Fibroblast of villous mesenchyme (primary cell): ENCODE measurements at places on chromosomes 1 and 21.

DNA sequence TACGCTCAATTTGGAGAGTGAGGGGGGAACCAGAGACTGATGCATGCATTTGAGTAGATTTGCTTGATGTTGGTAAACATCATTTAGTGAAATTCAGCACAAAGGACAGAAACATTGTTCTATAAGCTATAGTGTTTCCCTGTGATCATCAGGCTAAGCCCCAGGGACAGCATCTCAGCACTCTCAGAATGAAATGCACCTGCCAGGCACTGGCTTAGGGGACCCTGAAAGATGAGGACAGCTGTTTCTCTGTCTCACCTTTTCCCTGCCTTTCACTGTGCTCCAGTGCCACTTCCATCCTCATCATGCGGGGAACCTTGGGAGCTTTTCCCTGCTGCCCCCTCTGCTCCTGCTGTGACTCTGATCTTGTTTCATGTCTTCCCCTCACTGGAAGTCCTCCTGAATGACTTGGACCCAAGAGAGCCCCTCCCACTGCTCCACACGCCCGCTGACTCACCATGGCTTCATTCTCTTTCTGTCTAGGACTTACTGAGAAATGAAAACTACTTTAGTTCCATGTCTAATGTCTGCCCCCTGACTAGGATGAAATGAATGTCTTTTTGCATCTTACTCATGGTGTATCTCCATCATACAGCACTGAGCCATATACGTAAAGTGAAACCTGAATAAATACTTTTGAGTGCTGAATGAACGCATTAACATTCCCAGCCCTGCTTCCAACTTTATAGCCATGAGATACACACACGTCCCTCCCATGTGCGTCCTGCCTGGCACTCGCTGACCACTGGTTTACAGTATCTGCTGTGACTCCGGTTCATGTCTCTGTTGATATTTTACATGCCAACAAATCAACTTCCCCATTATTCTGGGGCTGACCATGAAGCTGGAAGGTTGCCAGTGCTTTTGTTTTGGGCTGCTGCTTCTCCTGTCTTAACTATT, 182.0 kb downstream of the PCP4 start:
- no peak for DNase-seq

DNA sequence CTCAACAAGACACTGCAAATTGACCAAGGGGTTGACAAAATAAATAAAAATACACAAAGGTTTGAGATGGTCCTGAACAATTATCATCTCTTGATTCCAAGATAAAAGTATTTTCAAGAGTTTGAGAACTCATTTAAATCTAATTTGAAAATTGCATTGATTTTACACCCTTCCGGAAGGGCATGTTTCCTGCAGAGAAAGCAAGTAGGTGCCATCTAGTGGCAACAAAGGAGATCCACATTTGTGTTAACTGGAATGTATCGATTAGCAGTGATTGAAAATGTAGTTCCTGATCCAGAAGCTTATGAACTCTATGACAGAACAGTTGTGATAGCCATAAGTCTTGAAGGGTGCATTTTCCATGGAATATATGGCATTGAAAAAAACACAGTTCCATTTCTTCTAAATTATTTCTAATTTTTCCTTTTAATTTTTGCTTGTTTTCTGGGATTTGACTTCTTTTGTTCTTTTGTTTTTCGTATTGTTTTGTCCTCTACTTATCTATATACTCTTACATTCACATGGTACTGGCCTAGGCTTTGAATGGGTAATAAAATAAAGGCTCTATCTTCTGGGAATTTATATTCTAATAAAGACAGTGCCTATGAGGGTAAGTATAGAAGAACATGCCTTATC, 143.7 kb downstream of the DNM3 start:
- DNase-seq, result peak; percentile 49

- DNase-seq, result no peak
Measured at GRCh38 chr1:42801832-42802473, 15.0 kb upstream of the ERMAP start.

GRCh38 chr1:47624531-47624930, 186.7 kb downstream of the FOXD2 start:
- DNase-seq, result no peak

GRCh38 chr1:151809290-151809984, 4.2 kb upstream of the LINGO4 start:
- no peak for DNase-seq

DNA sequence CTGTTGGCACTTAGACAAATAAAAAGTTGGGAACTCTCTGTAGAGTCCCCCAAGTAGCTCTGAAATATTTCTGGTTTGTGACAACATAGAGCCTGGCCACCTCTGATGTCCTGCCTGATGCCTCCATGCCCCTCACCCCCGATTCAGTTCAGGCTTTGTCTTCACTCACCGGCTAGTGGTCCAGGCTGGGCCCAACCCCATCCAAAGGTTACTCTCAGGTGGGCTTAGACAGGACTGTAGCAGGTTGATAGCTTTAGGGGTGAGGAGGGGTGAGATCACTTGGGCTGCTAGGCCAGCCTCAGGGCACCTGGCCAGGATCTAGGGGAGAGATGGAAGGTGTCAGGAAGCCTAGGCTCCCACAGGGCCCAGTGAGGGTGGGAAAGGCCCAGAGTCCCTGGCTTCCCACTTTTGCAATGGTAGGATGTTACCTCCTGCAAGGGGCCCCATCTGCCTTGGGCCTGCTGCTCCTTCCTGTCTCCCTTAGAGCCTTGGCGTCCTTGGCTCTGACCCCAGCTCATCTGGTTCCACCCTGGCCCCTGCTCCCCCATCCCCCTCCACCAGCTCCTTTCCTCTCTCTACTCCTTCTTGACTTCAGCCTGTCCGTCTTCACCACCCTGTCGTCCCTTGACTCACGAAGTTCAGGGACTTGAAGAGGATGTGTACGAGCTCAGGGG, 6.7 kb downstream of the EPS8L3 start:
- no peak for DNase-seq

DNA sequence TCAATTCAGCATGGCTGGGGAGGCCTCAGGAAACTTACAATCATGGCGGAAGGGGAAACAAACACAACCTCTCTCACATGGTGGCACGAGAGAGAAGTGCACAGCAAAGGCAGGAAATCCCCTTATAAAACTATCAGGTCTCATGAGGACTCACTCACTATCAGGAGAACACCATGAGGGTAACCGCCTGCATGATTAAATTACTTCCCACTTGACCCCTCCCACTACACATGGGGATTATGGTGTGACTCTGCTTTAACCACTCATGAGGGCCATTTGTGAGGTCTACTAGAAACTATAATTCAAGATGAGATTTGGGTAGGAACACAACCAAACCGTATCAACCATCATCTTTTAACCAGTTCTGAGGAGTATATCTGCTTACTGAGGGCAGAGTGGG, 387.4 kb upstream of the NFIA start:
- no peak for DNase-seq

DNA sequence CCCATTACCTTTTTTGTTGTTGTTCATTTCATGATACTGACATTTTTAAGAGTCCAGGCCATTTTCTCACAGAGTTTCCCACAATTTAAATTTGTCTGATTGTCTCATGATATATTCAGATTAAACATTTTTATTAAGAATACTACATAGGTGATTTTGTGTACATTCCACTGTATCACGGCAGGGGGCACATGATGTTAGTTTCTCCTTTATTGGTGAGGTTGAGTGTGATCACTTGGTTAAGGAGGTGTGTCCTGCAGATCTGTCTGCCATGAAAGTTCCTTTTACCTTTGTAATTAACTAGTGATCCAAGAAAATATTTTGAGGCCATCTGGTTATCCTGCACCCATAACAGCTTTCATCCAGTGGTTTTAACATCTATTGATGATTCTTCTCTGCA, 11.8 kb downstream of the RTCA start:
- DNase-seq, result no peak

DNA sequence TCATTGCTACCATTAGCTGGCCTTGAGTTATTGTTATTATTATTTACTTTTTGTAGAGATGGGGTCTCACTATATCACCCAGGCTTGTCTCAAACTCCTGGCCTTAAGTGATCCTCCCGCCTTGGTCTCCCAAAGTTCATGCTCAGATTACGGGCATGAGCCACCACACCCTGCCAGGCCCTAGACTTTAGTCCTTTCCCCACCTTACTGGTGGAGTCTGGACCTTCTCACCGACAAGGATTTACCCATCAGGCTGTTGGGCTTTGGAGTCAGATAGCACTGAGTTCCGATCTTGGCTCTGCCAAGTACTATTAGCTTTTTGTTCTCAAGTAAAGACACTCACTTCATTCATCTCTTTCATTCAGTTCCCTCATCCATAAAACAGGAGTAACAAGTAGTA, 17.2 kb downstream of the CNR2 start:
- DNase-seq, result no peak

GRCh38 chr1:228744356-228744755, 9.1 kb downstream of the RHOU start:
- no peak for DNase-seq

DNA sequence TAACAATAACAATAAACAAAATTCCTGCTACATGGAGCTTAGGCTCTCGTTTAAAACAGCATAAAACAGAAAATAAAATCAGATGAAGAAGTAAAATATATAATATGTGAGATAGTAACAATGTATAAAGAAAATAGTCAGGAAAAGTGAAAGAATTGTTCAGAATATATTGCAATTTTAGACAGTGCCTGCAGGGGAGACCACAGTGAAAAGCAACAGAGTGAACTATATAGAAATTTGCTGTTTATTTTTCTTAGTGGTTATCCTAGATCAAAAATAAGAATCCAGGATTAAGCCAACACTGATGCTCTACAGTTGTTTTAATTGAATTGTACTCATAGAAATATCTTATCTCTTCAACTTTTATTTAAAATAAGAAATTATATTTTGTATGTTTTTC, 1639.0 kb upstream of the B3GALT2 start:
- DNase-seq, result no peak
